Ammon's horn (tissue), 1 donor: ENCODE measurements at places on chromosomes 13 and 19.
A peak's percentile ranks its signal among the peaks of the same experiment; 100 is the strongest.

GRCh38 chr13:38417727-38418126 is 68.1 kb downstream of the UFM1 start:
- DNase-seq, result no peak

DNA sequence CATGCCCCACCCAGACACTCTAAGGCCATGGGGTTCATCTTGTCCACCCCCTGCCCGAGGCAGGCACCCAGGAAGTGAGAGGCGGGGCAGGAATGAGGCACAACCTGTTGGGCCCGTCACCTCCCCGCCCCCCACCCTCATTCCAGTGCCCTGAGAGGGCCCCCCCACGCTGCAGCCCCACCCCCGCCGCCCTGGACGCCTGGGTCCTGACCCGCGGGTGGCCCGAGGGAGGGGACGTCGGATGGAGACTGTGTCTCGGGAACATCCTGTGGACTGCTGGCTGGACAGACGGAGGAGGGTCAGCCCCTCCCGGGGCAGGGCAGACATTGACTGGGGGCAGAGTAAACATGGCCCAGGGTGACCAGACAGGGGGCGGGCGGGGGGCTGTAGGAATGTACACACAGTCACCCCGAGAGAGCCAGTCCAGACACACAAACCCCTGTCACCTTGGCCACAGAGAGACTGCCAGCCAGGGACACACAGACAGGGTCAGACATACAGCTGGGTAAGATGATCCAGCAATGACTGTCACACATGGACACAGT is 7.4 kb upstream of the JUNB start:
- DNase-seq, result no peak

DNA sequence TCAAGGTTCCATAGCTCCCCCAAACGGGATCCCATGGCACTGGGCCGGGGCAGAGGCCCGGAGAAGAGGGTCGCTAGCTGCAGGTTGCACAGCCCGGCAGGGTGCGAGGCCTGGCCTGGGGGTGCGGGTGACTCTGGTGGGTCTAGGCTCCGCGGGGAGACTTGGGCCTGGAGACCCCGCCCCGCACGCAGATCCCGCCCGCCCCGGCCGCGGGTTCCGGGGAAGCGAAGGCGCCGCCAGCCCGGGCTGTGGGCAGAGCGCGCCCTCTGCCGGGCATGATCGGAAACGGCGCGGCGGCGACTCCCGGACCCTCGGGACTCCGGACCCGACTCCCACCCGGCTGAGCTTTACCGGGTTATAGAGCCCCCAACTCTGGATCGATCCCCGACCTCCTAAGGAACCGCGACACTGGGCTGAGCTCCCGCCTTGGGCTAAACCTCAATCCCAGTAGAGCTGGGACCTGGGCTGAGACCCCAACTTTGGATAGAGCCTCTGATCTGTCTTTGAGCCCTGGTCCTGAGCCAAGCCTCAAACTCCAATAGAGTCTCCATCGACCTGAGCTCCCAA is 3.1 kb upstream of the TNFAIP8L1 start:
- DNase-seq, result peak; percentile 45

DNA sequence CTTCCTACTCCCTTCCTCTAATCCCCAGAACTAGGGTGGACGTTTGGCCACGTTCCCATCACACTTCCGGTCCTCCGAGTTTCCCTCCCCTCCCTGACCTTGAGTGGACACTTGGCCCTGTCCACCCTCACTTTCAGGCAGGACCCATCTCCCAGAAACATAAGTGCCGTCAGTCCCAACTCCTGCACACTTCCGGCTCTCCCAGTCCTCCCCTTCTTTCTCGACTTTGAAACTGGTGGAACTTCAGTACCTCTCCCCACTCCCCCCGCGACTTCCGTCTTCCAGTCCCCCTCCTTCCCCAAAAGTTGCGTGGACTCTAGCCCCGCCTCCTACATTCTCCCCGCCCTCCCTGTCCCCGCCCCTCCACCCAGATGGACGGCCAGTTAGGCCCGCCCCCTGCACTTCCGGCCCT is 278 bp upstream of the ZNF274 start:
- no peak for DNase-seq

DNA sequence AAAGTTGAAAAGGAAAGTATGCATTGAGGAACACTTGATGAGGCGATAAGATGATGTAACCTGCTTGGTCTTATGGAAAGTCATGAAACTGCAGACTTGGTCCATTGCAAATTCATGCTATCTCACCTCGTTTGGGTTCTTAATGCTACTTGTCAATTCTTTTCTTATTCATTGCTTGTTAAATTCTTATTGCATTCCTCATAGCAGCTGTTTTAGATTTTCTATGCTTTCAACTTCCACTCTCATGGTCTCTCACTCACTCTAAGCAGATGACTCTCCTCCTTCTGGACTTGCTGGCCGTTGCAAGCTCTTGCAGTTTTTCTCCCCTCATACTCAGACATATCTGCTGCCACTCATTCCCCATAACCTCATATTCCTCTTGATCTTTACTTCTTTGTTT is 67.8 kb upstream of the CSNK1A1L start:
- no peak for DNase-seq

GRCh38 chr19:1970003-1970805 is 29.2 kb downstream of the CSNK1G2 start:
- no peak for DNase-seq

DNA sequence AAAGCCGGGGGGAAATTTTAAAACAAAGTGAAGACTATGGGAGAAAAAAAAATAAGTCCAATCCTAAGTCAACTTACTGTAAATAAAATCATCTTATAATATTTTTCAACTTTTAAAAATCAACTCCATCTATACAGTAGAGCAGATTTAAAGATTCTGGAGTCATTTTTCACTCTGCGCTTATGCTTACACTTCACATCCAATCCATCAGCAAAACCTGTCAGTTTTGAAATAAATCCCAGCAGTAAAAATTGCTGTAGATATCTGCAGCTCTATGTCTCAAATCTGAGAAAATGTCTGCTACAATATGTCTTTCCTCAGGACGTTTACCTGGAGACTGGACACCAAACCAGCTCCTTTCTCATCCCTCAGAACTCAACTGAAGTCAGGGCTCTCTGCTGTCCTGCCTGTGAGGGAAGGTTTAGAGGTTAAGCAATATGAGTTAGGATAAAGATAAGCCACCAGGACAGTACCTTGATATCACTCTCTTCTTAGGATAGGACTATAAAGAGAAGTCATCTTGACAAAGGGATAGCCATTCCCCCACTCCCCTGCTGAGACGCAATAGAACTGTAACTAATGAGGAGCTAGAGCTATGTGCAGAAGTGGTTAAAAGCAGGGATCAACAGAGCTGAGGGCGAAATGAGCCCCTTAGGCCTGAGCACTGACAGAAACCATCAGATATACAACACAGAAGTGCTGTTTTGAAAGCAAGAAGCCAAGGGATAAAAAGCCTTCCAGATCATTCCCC is 254.7 kb upstream of the KLHL1 start:
- no peak for DNase-seq

DNA sequence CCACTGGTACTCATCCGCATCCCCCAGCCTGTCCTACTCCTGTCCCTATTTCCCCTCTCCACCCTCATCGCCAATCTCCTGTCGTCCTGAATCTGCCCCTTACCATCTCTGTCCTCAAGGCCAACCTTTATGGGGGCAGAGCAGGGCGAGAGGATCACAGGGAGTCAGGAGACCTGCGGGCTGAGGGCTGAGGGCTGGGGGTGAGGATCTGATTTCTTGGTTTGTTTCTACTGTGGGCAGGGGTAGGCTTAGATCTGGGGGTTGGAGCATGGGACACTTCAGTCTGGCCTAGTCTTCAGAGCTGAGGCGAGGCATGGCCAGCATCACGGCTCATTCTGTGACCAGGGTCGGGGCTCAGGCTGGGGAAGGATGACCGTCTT is 16.5 kb upstream of the ERCC1 start:
- DNase-seq, result no peak

DNA sequence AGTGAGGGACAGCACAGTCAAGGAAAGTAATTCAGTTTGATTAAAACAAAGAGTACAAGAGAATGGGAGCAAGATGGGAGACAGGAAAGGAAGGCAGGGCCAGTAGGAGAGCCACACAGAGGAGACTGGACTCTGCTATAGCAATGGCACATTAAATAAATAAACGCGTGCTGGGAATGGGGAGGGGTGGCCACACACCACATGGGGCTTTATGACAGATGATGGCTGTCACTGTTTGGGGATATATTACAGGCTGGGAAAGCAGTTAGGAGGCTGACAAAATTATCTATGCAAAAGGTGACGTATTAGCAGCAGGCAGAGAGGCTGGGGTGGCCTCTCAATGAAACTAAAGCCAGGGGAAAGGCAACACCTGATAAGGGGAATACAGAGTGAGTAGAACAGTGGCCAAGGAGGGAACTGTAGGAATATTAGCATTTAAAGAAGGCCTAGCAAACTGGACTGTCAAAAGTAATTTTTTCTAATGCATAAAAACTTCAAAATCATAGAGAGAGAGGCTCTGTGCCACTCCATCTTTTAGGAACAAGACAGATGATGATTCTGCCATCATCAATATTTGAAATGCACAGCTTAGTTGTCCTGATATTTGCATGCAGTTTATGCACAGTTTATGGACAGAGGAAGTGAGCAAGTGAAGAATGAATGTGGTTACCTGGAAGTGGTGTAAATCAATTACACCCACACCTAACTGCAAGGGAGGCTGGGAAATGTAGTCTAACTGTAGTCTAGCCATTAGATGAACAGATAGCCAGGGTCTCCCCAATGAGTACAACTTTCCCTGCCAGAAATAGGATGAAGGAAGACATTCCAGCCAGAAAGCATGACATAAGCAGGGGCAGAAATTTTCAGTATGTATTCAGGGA is 346.5 kb downstream of the FOXO1 start:
- no peak for DNase-seq

- DNase-seq, result no peak
These were observed 7.7 kb downstream of the ATP13A1 start for GRCh38 chr19:19655641-19656343.

- DNase-seq, result peak; percentile 1
These were observed 3.6 kb upstream of the HAMP start for GRCh38 chr19:35278578-35279284.
